ENCODE measurements at places on chromosomes 1 and 21.
A peak's percentile ranks its signal among the peaks of the same experiment; 100 is the strongest.

DNA sequence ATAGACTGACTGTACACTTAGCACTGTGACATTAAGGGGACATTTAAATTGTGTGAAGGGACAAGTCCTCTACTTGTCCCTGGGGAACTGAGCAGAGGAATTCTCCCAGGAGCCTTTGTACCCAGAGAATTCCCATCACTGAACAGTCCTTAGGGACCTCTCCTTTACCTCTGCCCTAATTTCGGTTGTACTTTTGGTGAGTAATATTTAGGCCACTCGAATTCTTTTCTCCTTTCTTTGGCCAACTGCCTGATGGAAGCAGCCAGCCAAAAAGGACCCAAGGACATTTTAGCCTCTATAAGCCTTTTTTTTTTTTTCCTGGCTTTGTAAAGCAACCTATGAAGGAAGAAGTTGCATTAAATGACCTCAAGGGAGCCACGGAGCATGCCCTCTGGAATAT lies 71.5 kb downstream of the NR5A2 start:
- no peak for DNase-seq

- DNase-seq, result no peak
These were observed 5.1 kb upstream of the ARHGEF2 start for GRCh38 chr1:155983191-155984024.

GRCh38 chr1:51310871-51311613 lies 19.3 kb downstream of the TTC39A start:
- DNase-seq, result no peak

DNA sequence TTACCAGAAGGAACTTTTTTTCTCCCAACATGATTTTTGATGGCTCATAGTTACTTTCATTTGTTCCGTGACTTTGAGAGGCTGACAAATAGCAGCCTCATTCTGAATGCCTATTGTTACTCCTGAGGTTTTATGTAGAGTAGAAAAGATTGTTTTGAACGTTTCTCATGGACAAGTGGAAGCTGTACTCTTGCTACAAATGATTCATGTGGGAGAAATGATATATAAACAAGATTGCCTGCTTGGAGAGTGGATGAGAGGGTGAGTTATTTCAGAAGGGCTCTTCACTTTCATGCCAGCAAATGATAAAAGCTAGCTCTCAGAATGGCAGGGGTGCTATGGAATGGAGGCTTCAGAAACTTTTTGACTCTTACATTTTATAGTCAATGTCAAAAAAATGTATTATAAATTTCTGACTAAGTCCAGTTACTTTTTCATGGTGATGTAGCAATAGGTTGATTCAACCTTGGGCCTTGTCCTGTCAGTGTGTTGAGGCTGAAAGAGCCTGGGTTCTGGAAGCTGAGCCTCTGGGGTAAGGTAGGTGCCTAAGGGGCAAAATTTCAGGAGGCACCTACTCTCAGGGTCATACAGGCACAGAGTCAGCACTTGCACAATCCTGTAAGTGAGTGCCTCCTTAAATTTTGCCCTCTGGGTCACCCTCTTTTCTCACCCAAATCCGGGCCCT lies 19.4 kb downstream of the JUN start:
- DNase-seq, result no peak

- no peak for DNase-seq
These were observed 100.5 kb downstream of the AK5 start for GRCh38 chr1:77382366-77382765.

GRCh38 chr1:71053146-71053545 lies 5.5 kb upstream of the PTGER3 start:
- DNase-seq, result no peak

- DNase-seq, result no peak
These were observed 166.2 kb upstream of the NFIA start for GRCh38 chr1:60916199-60916598.

GRCh38 chr1:160115545-160116282 lies at the start of gene ATP1A2:
TSS of gene ATP1A2 (plus strand) at chr1:160115759. CDS start at chr1:160115862, 103 bp downstream.
- no peak for DNase-seq

- no peak for DNase-seq
These were observed 170.4 kb downstream of the PTPRC start for GRCh38 chr1:198809247-198809646.

DNA sequence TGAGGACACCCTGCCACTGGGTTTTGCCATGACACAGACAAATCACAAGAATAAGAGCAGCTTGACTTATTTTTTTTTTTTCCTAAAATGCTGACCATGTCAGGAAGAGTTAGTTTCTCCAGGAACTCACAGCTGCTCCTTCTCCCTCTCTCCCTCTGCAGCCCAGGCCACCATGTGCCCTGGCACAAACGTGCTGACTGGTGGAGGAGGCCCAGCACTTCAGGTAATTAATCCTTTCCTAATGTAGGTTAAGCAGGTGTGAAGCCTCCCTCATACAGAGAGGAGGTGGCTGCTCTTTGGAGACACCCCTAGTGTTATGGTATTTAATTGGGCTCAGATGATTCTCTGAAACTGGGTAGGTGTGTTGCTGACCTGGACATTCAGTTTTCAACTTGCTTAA lies 129.8 kb upstream of the USH2A start:
- DNase-seq, result no peak

DNA sequence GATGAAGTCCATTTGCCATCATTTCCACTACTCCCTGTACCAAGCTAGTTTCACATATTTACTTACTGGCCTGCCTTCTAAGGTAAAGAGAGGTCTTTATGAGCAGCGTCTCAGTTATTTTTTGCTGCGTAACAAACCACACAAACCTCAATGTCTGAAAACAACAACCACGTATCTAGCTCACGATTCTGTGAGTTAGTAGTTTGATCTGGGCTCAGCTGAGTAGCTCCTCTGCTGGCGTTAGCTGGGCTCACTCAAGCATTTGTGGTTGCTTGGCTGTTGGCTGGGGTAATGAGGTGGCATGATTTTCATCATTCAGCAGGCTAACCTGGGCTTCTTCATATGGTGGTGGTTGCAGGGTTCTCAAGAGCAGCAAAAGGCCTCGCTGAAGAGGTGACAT lies 225.4 kb downstream of the FOXD2 start:
- no peak for DNase-seq

- DNase-seq, result no peak
These were observed 63.7 kb downstream of the CNST start for GRCh38 chr1:246629976-246630375.

DNA sequence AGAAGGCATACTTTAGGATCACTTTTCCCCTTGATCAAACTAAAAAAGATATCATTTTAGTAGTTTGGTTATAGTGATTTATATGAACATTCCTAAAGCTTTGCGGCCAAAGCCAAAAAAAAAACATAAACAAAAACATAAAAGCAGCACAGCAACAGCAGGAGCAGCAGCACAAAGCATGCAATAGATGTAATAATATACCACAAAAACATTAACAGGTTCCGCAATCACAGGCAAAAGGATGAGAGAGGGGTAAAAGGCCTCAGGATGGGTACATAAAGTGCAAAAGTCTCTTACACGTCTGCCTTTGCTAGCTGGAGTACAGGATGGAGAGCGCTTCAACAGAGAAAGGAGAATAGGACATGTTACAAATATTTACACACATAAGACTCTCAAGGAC lies 119.0 kb downstream of the COQ8A start:
- DNase-seq, result no peak

DNA sequence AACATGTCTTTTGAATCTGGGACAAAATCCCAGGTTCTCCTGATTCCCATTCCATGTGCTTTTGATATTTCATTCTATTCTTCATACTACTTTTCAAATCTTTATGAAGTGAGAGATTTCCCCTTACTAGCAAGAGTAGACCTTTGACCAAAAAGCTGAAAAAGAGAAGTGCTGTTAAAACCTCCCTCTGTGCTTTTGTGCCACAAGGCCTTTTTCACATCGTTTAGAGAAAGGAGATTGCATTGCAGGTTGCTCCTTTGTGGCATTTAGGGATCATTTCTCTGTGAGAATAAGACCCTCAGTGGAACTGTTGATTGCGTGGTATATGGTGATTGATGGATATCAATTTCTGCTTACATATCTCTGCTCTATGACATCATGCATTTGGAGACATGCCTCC lies 148.8 kb downstream of the TGFB2 start:
- no peak for DNase-seq

GRCh38 chr1:153032073-153032472 lies 1.1 kb downstream of the SPRR1B start:
- DNase-seq, result no peak

GRCh38 chr1:10819198-10819901 lies 22.9 kb upstream of the CASZ1 start:
- no peak for DNase-seq

GRCh38 chr1:224504297-224505041 lies 69.9 kb upstream of the WDR26 start:
- DNase-seq, result no peak

- no peak for DNase-seq
These were observed 1.9 kb downstream of the EPHX1 start for GRCh38 chr1:225811622-225812487.

GRCh38 chr1:68375919-68376318 lies 73.8 kb downstream of the RPE65 start:
- DNase-seq, result no peak

GRCh38 chr1:231929311-231929710 lies 302.7 kb downstream of the DISC1 start:
- DNase-seq, result no peak

DNA sequence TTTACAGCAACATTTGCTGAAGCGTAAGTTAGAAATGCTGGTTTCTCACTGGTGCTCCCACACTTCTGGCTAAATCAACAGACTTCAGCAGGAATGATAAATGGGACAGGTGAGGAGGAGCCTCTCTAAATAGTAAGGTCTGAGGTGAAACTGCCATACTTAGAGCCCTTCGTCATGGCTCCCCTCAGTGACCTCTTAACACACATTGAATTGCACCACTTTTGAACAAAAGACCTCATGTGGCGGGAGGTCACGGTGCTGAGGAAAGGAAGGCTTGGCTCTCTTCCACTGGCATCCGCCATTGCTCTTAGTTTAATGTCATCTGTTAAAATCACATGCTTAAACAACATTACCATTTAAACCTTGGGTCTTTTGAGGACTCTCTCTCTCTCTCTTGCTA lies 3.4 kb downstream of the MAP3K7CL start:
- DNase-seq, result no peak

- no peak for DNase-seq
These were observed at the start of gene COL6A2 for GRCh38 chr21:46097336-46098293. TSS of gene COL6A2 (plus strand) at chr21:46098112.

- peak; percentile 52 for DNase-seq
These were observed 11.4 kb downstream of the BTBD19 start for GRCh38 chr1:44819608-44820327.

DNA sequence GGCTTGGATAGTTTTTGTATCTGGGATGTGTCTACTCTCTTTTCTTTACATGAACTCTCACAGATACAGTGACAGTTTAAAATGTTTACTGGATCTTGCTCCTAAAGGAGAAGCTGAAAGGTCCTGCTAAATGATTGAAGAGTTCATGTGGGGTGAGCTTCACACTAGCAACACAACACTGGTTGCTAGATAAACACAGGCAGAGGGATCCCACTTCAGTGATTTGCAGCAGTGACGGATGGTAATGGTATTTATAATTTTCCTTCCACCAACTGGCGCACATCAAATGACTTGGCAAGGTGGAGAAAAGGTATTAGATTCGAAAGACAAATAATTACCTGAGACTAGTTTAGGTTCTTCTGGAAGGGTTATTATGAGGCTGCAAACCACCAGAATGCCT lies 270.2 kb downstream of the TBX15 start:
- DNase-seq, result no peak

DNA sequence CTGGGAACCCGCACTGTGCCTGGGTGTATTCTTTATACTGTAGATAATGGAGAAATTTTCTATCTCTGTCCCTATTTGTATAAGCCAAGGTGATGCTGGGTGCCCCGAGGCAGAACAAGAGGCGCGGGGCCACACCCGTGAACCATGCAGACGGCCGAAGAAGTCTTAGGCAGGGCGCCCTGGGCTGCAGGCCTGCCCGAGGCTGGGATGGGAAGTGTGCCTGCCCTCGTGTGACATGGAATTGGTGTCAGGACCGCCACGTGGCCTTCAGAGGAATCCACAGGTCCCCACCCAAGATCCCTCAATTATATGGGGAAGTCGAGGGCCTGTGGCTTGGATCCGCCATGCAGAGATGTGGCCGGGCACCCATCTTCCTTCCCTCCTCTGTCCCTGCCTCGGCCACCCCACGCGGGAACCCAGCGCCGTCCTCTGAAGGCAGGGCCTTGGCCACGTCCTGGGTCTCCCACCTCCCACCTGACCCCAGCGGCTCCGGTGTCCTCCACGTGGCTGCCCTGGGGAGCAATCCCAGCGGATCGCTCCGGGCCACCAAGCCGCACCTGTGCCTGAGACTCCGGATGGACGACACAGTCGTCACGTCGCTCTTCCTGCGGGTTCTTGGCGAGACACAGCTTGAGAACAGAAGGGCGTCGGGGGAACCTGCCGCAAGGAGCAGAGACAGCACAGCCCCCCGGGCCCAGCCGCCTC lies 19.9 kb upstream of the ARHGEF16 start:
- DNase-seq, result no peak

GRCh38 chr1:14782741-14783591 lies 184.5 kb downstream of the KAZN start:
- DNase-seq, result no peak

DNA sequence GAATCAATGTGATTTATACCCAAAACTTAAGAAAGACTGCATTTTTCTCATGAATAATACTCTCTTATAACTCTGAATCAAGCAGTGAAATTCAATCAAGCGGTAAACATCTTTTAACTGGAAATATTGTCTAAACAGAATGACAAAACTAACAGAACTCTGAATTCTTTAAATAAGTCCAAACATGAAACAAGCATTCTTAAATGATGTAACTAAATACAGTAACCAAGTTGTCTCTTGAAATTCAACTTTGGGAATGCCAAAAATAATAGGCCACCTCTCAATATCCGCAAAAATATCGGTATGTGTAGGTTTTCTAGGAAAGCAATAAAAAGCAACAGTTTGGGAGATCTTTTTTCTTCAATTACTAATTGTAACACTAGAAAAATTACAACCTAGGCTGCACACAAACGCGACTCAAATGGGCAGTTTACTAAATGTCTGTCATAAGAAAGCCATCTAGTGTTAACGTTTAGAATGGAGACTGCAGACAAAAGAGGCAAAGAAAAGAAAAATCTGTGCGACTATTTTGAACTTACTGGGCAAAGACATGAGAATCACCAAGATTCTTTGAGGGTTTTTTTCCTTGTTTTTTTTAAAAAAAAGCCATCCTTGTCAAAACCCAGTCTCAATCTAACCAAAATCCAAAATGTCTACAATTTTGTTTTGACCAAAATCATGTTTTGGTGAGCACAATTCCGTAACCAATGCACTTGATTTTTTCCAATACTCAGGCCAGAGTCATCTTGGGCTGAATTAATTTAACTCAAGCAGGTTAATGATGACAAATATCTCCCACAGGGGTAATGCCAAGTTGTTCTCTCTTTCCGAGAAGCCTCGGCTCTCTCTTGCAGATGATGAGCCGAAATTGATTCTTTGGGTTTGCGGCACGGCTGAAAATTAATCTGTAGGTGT lies 1.3 kb downstream of the SIPA1L2 start:
- DNase-seq, result no peak
